ENCODE measurements at places on chromosomes 7 and 10.
A peak's percentile ranks its signal among the peaks of the same experiment; 100 is the strongest.

DNA sequence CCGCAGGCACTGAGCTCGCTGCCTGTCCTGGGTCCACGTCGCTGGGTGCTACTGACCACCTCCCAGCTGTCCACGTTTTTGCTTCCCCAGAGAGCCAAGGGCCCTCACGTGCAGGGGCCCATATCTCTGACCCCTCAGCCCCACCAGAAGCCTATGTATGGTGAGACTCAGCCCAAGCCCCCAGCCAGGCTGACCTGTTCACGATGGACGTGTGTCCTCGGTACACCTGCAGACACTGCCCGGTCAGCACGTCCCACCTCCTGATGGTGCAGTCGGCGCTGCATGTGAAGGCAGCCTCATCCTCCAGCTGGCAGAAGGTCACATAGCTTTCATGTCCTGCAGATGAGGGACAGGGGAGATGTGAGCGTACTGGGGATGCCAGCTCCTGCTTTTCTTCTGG is 9.9 kb downstream of the WDR86 start:
- DNase-seq: no peak

GRCh38 chr7:128215281-128215680 is 25.8 kb upstream of the LEP start:
- DNase-seq: no peak

GRCh38 chr10:130899856-130900255 is 411.7 kb downstream of the TCERG1L start:
- no peak for DNase-seq

DNA sequence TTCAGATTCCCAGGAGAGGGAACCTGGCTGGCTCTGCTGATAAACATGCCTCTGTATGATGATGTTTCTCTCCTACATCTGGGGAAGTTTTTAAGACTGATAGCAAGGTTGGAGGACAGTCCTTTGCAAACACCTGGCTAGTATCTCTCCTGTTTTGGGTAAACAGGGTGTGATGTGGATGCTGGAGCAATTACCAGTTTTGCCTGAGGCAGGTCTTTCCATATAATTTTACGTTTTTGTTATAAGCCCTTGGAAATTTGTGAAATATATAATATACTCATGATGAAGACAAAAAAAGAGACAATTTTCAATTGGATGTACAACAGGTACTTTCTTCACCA is 138.6 kb downstream of the ADAM22 start:
- no peak for DNase-seq

DNA sequence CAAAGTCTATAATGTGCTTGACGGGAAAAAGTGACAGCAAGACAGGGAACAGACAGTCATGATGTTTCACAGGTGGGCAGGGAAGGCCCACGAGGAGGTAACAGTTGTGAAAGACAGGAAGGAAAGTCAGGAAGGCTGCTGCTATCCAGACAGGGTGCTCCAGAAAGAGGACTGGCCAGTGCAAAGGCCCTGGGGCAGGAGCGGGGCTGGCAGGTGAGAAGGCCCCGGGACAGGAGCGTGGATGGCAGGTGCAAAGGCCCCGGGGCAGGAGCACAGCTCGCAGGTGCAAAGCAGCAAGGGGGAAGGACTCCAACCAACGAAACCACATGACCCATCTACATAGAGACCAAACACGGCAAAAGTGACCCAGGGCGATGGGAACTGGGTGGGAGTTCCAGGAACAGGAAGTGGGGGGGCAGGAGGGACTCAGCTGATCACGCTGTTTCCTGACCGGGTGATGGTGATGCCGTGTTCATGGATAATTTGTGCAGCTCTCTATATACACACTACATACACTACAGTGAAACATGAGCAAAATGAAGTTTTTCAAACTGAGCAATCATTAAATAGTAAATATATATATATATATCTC is 138.2 kb downstream of the MAD1L1 start:
- no peak for DNase-seq

DNA sequence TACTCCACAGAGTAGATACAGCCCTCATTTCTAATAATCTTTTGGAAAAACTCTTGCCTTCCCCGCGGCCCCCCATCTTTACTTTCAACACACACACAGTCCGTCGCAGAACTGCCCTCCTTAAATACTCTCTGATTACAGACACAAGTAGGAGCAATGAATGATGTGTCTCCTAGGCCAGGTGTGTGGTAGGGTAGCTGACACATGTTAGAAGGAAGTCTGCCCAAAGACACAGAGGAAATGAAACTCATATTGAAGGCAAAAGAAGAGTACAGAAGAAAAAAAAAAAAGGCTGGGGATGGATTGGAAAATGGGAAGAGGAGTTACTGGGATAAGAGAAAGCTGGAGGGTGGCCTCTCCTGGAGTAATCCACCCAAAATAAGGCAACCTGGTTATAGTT is 14.6 kb downstream of the OPALIN start:
- no peak for DNase-seq

DNA sequence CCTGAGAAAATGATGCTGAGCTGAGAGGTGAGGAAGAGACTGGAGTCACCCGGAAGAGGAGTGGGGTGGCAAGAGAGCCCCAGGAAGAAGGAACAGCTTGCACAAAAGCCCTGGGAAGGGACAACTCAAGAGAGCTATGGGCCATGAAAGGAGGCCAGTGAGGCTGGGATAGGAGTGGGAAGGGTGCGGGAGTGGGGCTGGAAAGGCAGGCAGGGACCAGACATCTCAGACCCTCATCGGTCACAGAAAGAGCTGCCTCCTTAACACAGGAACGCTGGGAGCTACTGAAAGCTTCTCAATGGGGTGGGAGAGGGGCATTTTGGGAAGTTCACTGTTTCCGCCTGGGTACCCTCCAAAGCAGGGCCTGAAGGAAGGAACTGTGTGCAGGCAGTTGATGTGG is 122.0 kb upstream of the UNC5B start:
- peak; percentile 13 for DNase-seq

DNA sequence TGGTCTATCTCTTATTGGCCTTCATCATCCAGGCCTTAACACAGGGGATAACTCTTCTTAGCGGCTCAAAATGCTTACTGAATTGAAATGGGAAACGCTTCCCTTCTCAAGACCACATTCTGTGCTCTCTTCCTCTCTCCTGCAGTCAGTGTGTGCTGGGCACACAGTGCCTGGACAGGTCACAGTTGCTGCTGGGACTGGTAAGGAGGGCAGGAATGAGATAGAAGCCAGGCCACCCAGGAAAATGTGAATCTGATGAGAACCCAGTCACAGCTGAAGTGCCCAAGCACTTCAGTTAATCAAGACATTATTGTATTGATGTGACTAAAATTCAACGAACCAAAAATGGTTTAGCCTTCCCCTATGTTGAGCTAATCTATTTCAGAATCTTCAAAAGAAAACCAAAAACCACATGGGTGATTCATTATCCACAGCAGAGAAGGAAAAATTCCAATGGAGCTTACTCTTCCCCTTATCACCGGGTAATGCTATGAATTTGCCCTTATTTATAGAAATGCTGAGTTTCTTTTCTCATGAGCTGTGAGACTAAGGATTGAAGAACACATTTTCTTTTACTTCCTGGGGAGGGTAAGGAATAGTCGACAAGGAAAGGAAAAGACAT is 41.2 kb upstream of the PLPP4 start:
- no peak for DNase-seq

- peak; percentile 34 for DNase-seq
Measured at GRCh38 chr7:156160811-156161210, 348.5 kb upstream of the SHH start.

DNA sequence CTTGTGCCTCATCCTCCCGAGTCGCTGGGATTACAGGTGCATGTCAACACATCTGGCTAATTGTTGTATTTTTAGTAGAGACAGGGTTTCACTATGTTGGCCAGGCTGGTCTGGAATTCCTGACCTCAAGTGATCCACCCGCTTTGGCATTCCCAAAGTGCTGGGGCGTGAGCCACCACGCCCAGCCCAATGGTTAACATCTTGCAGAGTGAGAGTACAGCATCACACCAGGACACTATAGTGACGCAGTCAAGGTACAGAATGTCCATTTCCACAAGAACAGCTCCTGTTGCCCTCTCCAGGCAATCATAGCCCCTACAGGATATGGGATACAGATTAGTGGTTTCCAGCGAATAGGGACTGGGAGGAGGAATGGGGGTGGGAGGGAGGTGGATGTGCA is 34.0 kb downstream of the MYO1G start:
- DNase-seq: no peak

DNA sequence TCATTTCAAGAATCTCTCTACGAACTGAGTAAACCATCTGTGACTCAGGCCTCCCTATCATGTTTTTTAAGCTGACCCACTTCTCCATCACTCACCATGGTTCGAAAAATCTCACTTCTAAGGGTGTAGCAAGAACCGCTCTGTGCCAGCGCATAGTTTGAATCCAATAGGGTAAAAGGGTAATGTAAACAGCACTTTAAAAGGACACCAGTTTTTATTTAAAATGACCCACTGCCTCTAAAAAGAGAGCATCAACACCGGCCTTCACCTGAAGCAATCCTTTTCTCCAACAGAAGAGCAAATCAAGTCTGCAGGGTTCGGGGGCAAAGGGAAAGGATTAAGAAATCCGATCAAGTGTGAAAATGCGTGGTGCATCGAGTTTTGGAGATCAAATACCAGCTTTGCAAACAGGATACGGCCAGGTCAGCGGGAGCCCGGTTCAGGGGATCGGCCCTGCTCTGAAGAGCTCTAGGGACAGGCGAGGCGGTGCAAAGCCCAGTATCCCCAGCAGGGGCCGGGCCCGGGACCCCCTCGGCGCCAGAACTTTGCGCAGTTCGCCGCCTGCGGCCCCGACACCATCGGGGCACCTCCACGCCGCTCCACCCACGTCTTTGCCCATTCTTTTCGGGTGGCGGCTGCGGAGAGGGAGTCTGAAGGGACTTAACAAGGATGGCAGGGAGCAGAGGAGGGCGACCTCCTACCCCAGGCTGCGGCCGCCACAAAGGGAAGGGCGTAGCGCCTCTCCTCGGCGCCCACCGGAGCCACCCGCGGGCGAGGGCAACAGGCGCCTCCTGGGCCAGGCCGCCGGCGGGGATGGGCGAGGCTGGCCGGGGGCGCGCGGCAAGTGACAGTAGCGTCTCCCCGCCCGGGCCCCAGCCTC is 842 bp downstream of the NMT2 start:
- peak; percentile 45 for DNase-seq

DNA sequence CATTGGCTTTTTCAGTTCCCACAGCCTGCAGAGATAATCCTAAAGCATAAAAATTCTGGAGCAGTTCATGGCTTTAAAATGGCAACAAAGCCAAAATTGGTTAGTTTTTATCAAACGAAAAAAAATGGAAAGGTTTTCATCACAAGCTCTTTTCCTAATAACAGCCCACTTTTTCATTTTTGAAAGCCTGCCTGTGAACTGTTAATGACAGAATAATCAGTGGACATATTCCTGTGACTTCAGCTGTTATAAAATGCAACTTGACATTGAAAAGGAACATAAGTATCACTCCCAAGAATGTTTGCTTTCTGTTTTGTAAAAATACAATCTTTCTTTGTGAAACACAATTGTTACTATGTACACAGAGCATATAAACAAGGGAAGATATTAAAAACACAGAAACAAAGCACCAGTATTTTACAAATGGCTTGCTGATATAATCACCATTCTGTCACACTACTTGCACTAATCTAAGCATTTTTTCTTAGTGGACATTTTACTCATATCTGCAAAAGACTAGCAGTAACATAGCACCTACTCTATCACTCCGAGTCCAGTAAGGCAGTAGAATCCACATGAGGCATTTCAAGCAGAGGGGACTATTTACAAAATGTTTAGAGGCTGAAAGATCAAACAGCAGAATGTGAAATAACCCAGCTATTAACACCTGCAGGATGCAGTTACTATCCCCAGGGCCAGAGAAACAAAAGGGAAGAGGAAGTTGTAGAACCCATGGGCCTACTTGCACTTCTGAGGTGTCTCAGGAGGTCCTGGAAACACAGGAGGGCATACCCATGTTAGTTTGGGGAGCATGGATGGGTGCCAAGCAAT is 26.4 kb downstream of the MACC1 start:
- no peak for DNase-seq

DNA sequence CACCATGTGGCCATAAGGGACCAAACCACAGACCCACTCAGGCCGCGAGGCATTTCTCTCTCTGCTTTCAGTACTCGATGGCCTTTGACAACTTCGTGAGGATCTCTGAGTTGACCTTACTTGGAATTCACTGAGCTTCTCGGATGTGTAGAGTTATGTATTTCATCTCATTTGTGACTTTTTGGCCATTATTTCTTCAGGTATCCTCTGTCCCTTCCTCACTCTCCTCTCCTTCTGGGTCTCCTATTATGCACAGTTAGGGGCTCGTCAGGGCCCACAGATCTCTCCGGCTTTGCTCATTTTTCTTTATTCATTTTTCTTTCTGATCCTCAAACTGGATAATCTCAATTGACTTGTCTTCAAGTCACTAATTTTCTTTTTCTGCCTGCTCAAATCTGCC is 16.6 kb upstream of the FOXL3 start:
- no peak for DNase-seq

GRCh38 chr7:116955801-116956476 is 2.6 kb downstream of the ST7 start:
- no peak for DNase-seq

DNA sequence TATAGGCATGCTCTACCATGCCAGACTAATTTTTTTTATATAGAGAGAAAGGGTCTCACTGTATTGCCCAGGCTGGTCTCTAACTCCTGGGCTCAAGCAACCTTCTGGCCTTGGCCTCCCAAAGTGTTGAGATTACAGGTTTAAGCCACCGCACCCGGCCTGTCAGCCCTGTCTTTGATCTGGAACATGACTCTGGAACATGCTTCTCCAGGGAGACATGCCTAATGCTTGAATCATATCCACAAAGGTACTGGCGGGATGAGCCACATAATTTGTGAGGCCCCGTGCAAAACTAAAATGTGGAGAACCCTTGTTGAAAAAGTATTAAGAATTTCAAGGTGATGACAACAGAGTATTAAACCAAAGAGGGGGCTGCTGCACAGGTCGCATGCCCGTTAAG is 282.8 kb downstream of the ARHGAP12 start:
- no peak for DNase-seq

DNA sequence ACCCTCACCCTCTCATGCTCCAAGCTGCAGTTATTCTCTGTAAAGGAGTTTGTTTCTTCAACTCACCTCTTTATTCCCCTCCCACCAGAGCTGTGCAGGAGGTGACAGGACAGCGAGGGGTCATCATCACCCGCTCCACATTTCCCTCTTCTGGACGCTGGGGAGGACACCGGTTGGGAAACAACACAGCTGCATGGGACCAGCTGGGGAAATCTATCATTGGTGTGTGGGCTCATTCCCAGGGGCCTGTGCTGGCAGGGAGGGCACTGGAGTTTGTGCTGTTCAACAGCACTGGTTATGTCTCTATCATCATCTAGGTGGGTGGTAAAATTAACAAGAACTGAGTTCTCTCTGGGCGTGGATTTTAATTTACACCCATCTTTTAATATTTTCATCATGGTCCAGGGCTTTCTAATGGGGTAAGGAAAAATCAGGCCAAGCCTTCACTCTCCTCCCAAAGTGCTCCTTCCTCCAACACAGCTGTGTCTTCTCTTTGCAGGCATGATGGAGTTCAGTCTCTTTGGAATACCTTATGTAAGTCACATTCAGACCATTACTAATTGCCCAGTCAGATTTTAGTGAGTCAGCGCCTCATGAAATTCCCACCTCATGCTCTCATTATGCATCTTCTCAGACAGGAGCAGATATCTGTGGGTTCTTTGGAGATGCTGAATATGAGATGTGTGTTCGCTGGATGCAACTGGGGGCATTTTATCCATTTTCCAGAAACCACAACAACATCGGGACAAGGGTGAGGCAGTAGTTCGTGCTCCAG is 61.6 kb downstream of the PRSS58 start:
- no peak for DNase-seq

Data from mesothelial cell of epicardium (in vitro differentiated cells).